ENCODE measurements at places on chromosomes 5 and 9.

DNA sequence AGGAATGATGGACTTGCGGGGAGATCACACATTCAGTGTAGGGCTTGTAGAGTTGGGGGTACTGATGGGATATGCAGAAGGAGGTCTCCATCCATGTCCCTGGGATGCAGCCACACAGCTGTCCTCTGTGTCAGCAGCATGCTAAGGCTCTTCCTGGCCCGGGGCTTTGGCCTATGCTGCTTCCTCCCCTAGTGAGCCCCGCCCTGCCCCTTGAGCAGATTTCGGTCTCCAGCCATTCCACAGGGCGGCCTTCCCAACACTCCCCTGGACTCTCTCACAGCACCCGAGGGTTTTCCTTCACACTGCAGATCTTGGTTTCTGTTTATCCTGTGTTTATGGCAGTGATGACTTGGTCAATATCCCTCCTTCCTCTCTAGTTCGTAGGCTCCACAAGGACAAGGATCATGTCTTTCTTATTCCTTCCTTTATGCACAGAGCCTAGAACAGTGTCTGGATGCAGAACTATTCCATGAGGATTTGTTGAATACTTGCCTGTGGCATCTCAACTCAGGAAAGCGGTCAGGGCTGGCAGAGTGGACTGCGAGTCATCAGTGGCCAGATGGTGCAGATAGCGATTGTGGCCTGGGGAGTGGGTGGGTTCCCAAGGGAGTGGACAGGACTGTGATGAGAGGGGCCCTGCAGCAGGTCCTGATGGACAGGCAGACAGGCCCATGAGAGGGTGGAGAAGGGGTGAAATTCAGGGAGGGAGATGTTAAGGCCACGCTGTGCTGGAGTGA is 114.2 kb downstream of the RGS3 start:
- peak; percentile 77 for DNase-seq

DNA sequence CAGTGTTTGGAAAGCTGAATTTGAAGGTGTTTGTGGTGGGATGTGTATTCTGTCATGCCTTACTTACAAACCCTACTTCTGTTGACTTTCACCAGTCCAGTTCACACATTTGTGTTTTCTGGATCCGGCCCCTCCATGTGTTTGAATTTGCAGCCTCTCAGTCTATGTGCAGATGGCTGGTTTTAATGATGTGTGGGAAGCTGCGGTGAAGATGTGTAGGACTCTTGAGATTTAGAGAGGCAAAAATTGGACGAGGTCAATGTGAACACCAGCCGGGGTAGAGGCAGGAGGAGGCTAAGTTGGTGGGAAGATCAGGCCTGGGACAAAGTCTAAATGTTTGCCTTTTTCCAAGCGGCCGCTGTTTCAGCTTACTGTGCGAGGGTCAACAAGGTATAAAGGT is 115.4 kb upstream of the KLF9 start:
- DNase-seq = no peak

- DNase-seq = peak; percentile 58
Measured at GRCh38 chr9:4666042-4666699, at the start of gene SPATA6L. Gene SPATA6L (minus strand): TSS chr9:4666480. CDS start chr9:4666250, 230 bp downstream.

- DNase-seq = no peak
Measured at GRCh38 chr5:124740071-124740470, 6.4 kb downstream of the ZNF608 start.

- peak; percentile 82 for DNase-seq
Measured at GRCh38 chr5:173645437-173645807, 29.0 kb upstream of the BOD1 start.

- DNase-seq = no peak
Measured at GRCh38 chr5:1883120-1883924, 597 bp upstream of the IRX4 start.

GRCh38 chr5:146051678-146052077 is 53.7 kb downstream of the PLAC8L1 start:
- DNase-seq = peak; percentile 76

- DNase-seq = peak; percentile 67
Measured at GRCh38 chr5:59525957-59526356, 367.6 kb downstream of the PDE4D start.

DNA sequence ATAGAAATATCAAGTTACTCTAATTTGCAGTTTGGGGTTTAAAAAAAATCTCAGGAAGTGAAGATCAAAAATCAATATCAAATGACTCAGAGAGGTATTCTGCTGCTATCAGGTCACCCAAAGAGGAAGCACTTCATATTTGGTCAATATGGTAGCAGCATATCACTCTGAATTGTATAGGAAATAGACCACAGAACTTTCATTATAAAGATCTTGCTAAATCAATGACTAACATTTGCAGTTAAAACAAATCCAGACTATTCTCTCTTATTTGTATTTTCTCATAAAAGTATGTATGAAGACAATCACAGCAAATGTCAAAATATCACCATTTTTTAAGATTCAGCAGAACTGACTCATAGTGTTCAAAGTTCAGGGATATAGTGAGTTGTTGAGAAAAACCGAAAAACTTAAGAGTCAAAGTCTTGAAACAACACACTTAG is 105.8 kb upstream of the PCSK1 start:
- peak; percentile 7 for DNase-seq

- peak; percentile 57 for DNase-seq
Measured at GRCh38 chr5:17216974-17217492, 398 bp upstream of the BASP1 start.

GRCh38 chr5:175493726-175494125 is 15.4 kb downstream of the SFXN1 start:
- peak; percentile 38 for DNase-seq
